ENCODE measurements at places on chromosomes 1 and 21.

DNA sequence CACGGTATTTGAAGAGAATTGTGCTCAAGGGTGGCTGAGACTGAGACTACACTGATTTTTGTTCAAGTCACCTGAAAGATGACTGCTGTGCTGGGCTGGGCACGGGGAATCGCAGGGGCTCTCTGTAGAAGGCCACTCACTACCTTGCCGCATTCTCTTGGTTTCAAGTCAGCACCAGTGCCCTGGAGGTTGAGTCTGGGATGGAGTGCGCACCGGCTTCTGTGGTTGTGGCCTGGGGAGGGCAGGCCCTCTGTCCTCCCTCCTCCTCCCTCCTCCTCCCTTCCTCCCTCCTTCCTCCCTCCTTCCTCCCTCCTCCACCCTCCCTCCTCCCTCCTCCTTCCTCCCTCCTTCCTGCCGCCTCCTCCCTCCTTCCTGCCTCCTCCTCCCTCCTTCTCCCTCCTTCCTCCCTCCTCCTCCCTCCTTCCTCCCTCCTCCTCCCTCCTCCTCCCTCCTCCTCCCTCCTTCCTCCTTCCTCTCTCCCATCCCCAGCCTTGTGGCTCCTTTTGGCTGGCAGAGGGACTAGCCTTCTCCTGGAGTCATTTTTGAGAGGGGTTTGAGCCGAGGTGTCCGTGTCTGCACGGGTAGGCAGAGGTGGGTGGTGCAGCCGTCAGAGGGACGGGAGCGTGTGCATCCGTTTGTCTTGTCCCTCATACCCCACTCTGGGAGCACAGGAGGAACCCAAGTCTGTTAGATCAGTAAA is 9.5 kb downstream of the RER1 start:
- DNase-seq: no peak

DNA sequence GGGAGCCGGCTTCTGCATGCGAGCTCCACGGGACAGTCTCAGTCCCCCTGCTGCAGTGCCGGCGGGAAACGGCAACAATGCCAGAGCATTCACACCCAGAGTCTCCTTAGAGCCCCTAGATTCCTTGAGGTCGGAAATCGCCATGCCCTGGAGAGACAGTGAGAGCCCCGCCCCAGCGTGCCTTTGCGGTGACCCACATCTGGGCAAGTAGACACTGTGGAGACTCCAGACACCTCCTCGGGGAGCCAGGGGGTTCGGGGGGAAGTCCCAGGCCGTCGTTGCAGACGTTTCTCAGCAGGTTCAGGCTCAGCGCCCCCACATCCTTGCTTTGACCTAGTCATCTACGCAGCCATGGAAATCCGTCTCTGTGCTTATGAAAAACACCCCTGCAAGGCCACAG is 81.3 kb upstream of the ARHGEF16 start:
- no peak for DNase-seq

DNA sequence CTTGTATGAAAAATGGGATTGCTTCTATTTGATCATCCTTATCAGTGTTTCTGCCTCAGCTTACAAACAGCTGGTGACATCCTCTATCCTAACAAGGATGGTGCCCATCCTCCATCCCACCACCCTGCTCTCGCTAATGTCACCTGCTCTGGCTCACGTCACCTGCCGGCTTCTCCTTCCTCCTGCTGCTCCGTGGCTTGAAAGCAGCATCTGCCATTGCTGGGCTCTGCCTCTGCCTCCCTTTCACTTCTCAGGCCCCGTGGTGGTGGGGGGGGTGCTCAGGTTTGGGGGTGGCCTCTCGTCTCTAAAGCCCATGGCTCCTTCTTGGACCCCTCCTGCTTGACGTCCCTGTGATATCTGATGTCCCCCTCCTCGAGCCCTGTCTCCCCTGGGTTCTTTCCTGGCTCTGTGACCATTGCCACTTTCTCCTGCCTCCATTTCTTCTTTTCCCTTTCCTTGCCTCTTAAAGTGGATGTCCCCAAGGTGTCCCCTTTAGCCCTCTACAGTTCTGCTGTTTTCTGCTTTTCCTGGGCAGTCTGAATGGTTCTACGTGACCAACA is 135.5 kb upstream of the ERRFI1 start:
- DNase-seq: no peak

DNA sequence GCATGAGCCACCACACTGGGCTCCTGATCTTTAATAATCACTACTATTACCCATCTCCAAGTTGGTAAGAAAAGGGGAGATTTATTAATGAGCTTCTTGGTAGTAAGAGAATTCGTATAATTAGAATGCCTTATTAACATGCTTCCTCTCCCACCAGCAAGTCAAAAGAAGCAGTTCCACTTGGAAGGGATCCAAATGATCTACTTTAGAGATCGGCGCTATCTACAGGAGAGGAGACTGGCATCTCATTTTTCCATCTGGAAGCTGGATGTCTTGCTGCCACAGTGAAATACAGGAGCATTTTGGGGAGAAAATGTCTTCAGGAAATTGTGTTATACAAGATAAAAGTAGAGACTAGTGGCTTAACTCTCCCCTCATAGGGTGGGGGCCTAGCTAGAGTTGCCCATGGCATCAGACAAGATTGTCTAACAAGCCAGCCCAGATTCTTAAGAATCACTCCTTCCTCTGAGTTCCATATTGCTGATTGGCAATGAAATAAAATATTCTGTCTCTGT is 33.6 kb upstream of the CAMSAP2 start:
- no peak for DNase-seq

- DNase-seq: no peak
Observed at GRCh38 chr1:26784023-26784871, 3.5 kb upstream of the PIGV start.

DNA sequence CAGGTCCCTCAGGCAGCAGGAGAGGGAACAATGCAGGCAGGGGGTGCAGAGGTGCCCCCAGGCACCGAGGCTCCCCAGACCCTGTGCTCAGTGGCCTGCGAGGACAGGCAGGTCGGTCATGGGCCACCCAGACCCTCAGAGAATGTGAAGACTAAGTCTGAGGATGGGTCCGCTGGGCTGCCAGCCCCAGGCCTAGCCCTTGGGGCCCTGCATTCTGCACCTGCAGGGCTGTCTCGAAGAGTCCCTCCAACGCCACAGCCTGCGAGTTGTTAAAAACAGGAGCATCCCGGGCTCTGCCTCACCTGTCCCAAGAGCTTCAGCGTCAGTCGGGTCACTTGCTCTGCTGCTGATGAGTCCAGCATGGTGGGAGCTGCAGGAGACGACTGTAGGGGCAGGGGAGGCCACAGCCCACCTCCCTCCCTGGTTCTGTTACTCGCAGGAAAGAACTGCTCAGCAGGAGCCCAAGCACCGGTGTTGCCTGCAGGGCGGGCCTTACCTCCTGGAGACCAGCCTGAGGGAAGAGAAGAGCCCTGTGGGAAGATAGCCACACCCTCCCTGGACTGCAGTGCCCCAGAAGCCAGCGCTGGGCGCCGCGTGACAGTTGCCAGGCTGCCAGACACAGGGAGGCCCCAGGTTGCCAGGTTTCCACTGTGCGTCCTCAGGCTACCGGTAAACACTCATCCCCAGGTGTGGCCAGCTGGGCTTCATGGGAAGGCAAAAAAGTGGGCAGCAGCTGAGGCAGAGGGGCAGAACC is 5.8 kb downstream of the C21orf58 start:
- no peak for DNase-seq

DNA sequence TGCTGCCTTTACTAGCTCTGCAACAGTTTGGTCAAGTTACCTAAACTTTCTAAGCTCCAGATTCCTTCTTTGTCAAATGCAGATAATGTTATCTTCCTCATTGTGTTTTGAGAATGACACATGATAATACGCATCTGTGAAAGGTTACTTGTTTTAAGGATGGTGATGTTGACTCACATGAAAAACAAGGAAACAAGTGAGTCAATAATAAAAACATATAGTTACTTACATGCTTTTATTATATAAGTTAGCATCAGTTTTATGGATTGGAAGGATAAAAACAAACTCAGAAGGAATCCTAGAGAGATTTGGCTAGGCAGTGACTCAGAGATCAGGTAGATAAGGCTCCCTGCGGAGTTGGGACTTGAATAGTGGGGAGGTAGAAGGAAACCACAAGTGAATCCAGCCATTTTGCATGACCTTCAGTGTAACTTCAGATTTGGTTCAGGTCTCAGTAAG is 144.6 kb downstream of the LMO4 start:
- no peak for DNase-seq

- no peak for DNase-seq
Observed at GRCh38 chr1:221517961-221518360, 223.9 kb downstream of the DUSP10 start.

- no peak for DNase-seq
Observed at GRCh38 chr21:38129711-38130110, 127.1 kb upstream of the KCNJ15 start.

All from activated CD4-positive, alpha-beta T cell treated with anti-CD3 and anti-CD28 coated beads, Interleukin-2, amount 50 U/mL, for 48 hours (primary cell).